ENCODE measurements at places on chromosomes 2 and 18.

- peak; percentile 11 for DNase-seq
Observed at GRCh38 chr2:9336241-9336575, 87.1 kb downstream of the ITGB1BP1 start.

- DNase-seq, result no peak
Observed at GRCh38 chr2:106545007-106545406, 57.8 kb downstream of the CD8B2 start.

GRCh38 chr18:48945953-48946217, 4.9 kb downstream of the SMAD7 start:
- DNase-seq, result no peak

GRCh38 chr2:238502088-238502810, 75.5 kb downstream of the ASB1 start:
- no peak for DNase-seq

DNA sequence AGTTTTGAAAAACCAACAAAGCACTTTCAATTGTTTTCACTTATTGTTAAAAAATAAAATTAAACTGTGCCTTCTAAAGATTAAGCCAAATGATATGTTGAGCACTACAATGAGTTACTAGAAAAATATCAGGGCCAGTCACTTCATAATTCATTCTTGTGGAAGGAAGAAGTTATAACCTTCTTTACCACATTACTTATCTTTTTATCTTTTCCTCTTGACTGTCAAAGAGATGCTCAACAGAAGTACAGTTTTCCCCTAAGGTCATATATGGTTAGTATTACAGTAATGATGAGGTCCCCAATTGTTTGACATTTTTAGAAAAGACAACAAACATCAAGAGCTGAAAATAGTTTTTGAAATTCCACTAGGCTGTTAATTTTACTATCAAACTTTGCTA, 9.4 kb downstream of the PELI1 start:
- DNase-seq, result no peak

GRCh38 chr2:29724282-29724681, 197.1 kb downstream of the ALK start:
- no peak for DNase-seq

- DNase-seq, result no peak
Observed at GRCh38 chr2:11748018-11748860, 1.8 kb downstream of the LPIN1 start.

DNA sequence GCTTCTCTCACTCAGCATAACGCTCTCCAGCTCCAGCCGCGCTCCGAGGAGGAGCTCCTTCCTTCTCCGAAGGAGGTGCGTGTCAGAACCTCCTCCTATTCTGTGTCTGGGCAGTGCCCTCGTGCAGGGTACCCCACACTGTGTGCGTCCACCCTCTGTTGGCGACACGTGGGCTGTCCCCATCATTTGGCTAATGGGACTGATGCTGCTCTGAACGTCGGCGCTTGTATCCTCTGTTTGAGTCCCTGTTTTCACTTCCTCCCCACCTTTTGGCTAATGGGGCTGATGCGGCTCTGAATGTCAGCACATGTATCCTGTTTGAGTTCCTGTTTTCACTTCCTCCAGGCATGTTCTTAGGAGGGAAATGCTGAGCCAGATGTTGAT, 22.2 kb downstream of the KCNG2 start:
- no peak for DNase-seq

DNA sequence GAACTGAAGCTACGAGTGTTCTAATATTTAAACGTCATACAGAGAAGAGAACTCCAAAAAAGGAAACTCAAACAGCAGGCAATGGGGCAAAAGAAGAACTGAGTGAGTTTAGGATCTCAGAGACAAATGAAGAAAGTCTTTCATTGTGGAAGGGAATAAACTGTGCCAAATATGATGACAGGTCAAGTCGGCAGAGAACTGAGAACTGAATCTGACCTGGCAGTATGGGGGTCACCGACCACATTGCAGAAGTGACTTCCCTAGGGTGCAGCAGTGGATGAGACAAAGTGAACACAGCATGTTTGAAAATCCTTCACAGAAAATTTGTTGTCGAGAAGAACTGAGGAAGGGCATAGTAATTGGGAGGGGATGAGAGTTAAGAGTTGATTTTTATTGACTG, 55.9 kb downstream of the TTC21B start:
- DNase-seq, result no peak

GRCh38 chr2:199668645-199669044, 182.3 kb downstream of the FTCDNL1 start:
- DNase-seq, result no peak

GRCh38 chr18:55235094-55235461, 275.8 kb upstream of the CCDC68 start:
- DNase-seq, result no peak

- DNase-seq, result no peak
Observed at GRCh38 chr18:62140259-62140658, 46.6 kb downstream of the PIGN start.

- DNase-seq, result no peak
Observed at GRCh38 chr2:19823507-19823906, 78.3 kb downstream of the TTC32 start.

- no peak for DNase-seq
Observed at GRCh38 chr18:67385455-67385854, 131.1 kb downstream of the DSEL start.

DNA sequence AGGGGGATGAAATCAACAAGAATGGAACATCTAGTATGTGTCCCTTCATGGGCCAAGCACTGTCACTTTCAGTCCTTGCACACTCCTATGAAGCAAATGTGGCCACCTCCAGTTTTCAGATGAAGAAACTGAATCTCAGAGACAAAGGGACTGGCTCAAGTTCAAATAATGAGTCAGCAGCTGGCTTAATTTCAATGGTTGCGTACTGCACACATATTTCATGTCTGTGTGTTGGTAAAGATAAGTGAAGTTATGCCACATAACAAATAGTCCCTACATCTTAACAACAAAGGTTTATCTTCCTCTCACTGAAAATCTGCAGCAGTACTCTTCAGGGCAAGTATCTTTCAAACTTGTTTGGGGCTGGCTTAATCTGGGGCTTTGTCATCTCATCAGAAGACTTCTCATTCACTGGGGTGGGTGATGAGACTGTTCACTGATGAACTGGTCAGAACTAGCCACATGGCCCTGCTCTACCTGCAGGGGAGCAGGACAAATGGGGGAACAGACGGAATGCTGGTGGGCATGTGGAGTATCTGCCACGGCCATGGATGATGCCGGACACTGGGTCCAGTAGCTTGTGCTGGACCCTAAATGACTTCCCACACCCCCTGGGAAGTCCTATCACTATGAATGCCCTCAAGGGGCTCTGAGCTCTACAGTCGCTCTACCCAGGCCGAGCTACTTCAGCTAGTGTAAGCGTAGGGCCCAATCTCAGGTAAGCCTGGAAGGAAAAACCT, 263.2 kb downstream of the CYP26B1 start:
- DNase-seq, result no peak

- no peak for DNase-seq
Observed at GRCh38 chr2:72148003-72148836, 558 bp upstream of the CYP26B1 start.

- no peak for DNase-seq
Observed at GRCh38 chr2:200490001-200490400, 19.9 kb downstream of the KCTD18 start.

- DNase-seq, result no peak
Observed at GRCh38 chr2:85553184-85553583, 8.1 kb downstream of the GGCX start.

DNA sequence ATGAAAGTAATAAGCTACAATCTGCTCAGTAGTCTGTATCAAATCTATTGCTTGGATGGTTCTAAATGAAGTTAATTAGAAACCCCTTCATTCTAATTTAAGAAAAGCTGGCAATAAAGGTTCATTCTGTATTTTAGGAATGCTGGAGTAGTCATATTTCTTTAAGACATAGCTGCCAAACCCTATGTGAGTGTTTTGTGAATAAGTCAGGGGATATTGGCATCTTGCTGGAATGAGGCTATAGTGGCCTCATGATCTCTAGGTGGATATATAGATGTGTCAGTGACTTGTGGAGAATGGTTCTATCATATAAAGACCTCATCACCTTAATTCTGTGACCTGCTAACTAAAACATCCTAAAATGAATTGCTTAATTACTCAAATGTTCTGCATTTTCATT, 196.3 kb downstream of the PDE1A start:
- no peak for DNase-seq

DNA sequence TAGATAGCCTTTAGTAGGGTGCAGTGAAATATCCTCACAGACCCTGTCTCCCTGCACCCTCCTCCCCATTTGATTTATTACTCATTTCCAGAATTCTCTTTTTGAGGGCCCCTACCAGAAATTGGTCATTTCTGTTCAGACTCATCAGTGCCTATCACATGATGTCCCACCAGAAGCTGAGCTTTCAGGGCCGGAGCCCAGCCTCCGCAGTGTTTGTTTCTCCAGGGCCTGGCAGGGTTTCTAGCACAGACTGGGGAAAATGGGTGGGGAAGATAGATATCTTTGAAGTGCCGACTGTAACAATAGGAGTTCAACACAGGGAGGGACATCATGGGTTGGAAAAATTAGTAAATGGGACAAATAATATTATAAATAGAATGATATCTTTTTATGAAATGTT, 208.0 kb downstream of the PTGR3 start:
- DNase-seq, result no peak

GRCh38 chr2:156765043-156765442, 328.9 kb downstream of the GPD2 start:
- no peak for DNase-seq

DNA sequence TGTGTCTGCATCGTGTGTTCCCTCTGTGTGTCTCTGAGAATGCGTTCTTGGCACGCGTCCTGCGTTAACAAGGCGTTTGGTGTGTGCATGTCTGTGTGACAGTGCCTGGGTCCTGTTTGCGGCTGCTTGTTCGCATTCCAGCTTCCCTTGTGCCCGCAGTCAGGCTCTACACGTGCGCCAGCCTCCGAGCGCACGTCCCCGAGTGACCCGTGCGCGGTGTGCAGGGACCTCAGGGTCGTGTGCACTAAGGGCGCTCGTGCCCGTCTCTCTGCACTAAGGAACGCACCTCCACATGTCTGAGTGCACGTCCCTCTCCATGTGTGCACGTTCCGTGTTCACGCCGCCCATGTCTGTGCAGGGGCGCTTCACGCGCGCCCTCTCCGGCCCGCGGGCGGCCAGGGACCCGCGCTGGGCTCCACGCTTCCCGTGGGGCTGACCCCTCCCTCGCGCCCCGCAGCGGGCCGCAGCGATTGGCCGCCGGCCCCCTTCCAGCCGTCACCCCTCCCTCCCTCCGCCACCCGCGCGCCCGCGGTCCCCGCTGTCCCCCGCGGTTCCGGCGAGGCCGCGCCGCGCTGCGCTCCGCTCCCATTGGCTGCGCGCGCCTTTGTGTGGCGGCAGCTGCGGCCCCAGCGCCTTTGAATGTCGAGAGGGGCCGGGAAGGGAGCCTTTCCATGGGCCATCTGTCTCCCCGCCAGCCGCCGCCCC, 229.4 kb downstream of the HAUS1 start:
- peak; percentile 40 for DNase-seq

DNA sequence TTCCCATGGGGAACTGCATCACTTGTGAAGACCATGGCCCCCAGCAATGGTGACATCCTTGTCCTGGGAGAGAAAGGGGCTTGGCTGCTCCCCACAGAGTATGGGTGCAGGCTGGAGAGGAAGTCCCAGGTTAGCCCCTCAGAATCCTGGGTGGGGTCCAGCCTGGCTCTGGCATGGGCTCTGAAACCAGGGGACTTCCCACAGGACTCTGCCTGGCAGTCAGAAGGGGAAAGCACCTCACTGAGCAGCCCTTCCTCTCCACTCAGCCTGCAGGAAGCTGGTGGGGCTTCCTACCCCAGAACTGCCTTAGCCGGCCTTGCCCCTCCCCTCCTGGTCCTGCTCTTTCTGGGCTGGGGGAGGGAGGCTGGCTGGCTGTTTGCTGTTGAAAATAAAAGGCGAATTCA, 3.7 kb downstream of the NEURL3 start:
- DNase-seq, result no peak

DNA sequence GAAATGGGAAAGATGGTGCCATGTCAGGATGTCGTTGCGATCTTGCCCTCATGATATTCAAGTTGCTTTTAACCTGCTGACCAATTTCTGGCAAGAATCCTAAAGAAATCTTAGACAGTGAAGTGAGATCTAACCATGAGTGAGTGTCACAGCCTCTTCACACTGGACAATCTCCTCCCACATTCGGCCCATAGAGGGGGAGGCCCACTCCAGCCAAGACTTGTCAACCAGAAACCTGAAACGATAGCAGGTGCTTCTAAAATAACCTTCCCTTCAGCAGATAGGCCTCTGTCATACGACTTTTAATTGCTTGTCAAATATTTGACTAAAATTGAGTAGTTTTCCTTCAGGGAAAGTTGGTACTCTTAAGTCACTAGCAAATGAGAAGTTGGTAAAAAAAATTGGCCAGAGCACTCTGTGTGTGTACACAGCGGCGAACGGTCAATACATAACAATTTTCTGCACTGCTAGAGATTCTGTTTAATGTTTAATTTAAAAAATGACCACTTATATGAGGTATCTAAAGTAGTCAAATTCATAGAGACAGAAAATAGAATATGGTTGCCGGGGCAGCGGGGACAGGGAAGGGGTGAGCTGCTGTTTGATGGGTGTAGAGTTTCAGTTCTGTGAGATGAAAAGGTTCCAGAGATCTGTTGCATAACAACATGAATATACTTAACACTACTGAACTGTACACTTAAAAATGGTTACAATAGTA, 110.2 kb downstream of the VAPA start:
- no peak for DNase-seq

DNA sequence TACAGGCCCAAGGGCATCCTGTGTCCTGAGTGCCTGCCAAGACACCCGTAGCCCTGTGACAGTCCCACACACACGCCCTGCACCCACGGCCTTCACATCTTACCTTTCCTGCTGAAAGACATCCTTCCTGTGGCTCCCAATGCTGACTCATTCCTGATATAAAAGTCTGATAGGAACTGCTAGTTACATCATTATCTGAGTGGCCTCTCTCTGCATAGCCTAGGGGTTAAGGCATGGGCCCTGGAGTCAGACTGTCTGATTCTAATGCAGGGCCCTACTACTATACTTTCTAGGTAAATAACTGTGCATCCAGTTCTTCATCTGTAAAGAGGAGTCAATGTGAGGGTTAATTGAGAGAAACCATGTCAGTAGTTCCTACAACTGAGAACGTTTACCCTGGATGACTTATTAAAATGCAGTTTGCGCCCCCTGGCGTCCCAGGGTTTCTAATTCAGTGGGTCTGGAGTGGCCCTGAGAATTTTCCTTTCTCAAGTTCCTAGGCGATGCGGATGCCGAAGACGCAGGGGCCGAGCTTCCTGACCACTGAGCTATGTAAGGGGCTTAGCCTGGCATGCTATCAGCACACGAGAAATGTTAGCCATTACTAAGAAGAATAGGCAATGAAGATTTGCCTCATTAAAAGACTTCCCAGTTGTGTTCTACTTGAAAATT, 6.0 kb upstream of the GPR45 start:
- peak; percentile 76 for DNase-seq

DNA sequence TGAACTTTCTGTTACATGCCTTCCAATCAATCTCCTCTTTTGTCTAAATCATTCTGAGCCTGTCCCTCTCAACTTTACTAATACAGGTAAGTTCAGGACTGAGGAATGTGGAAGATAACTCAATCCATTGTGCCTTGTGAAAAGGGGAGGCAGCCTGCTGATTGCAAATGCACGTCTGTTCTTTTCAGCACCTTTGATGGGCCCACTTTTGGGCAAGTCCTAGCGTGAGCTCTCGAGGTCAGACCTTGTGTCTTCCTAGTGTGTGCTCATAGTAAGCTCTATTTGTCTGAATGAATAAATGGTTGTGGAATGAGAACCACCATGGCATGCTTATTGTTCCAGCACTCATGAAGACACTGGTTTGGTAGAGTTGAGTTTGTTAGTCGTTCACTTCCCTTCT, 50.4 kb upstream of the REL start:
- no peak for DNase-seq

All from activated naive CD4-positive, alpha-beta T cell treated with anti-CD3 and anti-CD28 coated beads, Interleukin-2, amount 50 U/mL, for 72 hours (primary cell).